CD8-positive, alpha-beta memory T cell (primary cell): ENCODE measurements at places on chromosomes 6 and 20.

DNA sequence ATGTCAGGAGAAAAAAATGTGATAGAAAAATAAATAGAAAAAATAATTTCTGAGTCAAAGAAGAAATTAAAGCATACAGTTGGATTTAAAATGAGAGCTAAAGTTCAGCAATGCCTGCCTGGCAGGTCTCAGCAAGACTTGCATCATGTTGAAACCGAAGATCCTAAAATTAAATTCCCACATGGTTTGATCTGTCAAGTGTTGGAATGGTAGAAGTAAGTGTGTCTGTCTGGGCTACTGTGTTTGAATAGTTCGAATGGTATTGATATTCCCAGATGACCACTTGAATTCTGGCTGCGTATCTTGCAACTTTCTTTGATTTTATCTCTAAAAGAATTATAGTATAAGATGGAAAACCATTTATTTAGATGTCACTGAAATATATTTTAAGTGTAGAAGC, 1349.6 kb downstream of the EPHA7 start:
- H3K27me3 ChIP-seq, result no peaks in the 10 kb centered on the region
- no peaks in the 10 kb centered on the region for H3K36me3 ChIP-seq
- DNase-seq, result no peak
- H3K4me3 ChIP-seq, result no peak overlapping the region

DNA sequence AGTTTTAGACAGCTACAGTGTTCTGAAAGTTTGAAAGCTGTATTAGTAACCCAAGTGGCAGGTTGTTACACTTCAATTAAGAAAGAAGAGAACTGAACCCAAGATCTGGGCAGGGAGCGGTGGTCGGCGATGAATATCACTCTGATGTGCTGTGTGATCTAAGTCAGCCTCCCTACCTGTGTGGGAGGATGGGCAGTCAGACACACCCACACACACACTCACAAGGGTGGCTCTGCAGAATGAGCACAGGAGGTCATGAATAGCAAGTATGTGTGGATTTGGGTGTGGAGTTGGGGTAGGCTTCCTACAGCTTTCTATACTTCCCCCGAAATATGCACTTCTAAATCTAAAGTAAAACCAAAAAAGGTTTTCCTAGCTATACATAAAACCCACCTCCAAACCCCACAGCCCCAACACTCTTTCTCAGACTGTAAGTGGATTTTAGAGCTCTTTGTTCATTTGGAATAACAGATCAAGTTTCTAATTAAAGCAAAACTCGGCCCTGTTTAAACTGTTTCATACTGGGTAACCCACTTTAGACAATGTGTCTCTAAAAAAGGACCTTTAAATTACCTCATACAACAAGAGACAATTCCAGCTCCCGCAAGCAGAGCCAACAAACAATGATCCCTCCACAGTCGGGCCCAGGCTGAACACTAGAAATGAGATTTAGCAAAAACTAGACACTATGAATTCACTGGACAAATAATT, 19.4 kb downstream of the TNFRSF21 start:
- H3K4me1 ChIP-seq, result no peaks in the 10 kb centered on the region
- H3K36me3 ChIP-seq, result no peaks in the 10 kb centered on the region
- H3K27ac ChIP-seq, result no peak overlapping the region
- no peak for DNase-seq
- H3K27me3 ChIP-seq, result no peaks in the 10 kb centered on the region

DNA sequence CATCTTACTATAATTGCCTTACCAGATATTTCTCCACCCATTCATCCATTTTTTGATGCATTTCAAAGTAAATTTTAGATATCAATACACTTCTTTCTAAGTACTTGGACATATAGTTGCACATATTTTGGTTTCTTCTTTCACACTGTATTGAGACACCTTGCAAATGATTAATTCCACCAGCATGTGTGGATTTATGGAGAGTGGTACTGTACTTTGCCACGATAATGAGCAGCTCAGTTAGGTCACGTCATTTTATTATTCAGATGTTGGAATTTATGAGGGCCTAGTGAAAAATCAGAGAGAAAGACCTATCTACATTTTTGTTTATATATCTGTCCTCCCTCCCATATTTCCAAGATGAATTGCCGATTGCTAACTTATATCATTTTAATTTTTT, 5.3 kb downstream of the NFYA start:
- peaks cover 55% of the 10 kb centered on the region for H3K4me1 ChIP-seq
- DNase-seq, result no peak
- peaks cover 11% of the 10 kb centered on the region for H3K36me3 ChIP-seq

GRCh38 chr6:14709066-14709670, 536.7 kb upstream of the JARID2 start:
- H3K4me3 ChIP-seq, result no peak overlapping the region
- no peaks in the 10 kb centered on the region for H3K36me3 ChIP-seq
- no peaks in the 10 kb centered on the region for H3K4me1 ChIP-seq
- H3K27me3 ChIP-seq, result no peaks in the 10 kb centered on the region

GRCh38 chr6:122710908-122711635, 68.4 kb upstream of the FABP7 start:
- H3K27ac ChIP-seq, result no peak overlapping the region
- no peaks in the 10 kb centered on the region for H3K36me3 ChIP-seq
- no peaks in the 10 kb centered on the region for H3K4me1 ChIP-seq
- H3K4me3 ChIP-seq, result no peak overlapping the region

- H3K27me3 ChIP-seq, result peaks cover 7% of the 10 kb centered on the region
- H3K36me3 ChIP-seq, result no peaks in the 10 kb centered on the region
- no peak for DNase-seq
- no peak overlapping the region for H3K27ac ChIP-seq
- H3K4me1 ChIP-seq, result no peaks in the 10 kb centered on the region
Measured at GRCh38 chr20:38685853-38686473, 38.3 kb upstream of the SLC32A1 start.

- no peaks in the 10 kb centered on the region for H3K36me3 ChIP-seq
- no peak overlapping the region for H3K4me3 ChIP-seq
- H3K27ac ChIP-seq, result no peak overlapping the region
- no peak for DNase-seq
Measured at GRCh38 chr20:14830466-14830865, 493.1 kb upstream of the FLRT3 start.

- no peak overlapping the region for H3K4me3 ChIP-seq
- H3K4me1 ChIP-seq, result no peaks in the 10 kb centered on the region
- no peaks in the 10 kb centered on the region for H3K27me3 ChIP-seq
- DNase-seq, result no peak
- H3K36me3 ChIP-seq, result no peaks in the 10 kb centered on the region
- no peak overlapping the region for H3K27ac ChIP-seq
Measured at GRCh38 chr20:8633366-8633765, 435.5 kb upstream of the PLCB4 start.

- no peak overlapping the region for H3K4me3 ChIP-seq
- H3K36me3 ChIP-seq, result no peaks in the 10 kb centered on the region
- no peak for DNase-seq
- no peaks in the 10 kb centered on the region for H3K27me3 ChIP-seq
- H3K4me1 ChIP-seq, result no peaks in the 10 kb centered on the region
- H3K27ac ChIP-seq, result no peak overlapping the region
Measured at GRCh38 chr6:101489456-101489855, 95.9 kb downstream of the GRIK2 start.

- DNase-seq, result peak; percentile 18
- peak overlapping the region; percentile 93 for H3K27ac ChIP-seq
- no peaks in the 10 kb centered on the region for H3K27me3 ChIP-seq
- H3K4me1 ChIP-seq, result peaks cover 19% of the 10 kb centered on the region
- H3K36me3 ChIP-seq, result no peaks in the 10 kb centered on the region
Measured at GRCh38 chr6:34791164-34791700, 651 bp upstream of the BLTP3A start.

- no peak for DNase-seq
- H3K27ac ChIP-seq, result no peak overlapping the region
- H3K4me3 ChIP-seq, result no peak overlapping the region
- no peaks in the 10 kb centered on the region for H3K27me3 ChIP-seq
Measured at GRCh38 chr6:113185299-113185698, 671.8 kb upstream of the MARCKS start.

- no peak for DNase-seq
- H3K4me3 ChIP-seq, result no peak overlapping the region
- H3K4me1 ChIP-seq, result no peaks in the 10 kb centered on the region
- no peak overlapping the region for H3K27ac ChIP-seq
- H3K36me3 ChIP-seq, result no peaks in the 10 kb centered on the region
Measured at GRCh38 chr6:40164345-40164755, 230.1 kb upstream of the MOCS1 start.

DNA sequence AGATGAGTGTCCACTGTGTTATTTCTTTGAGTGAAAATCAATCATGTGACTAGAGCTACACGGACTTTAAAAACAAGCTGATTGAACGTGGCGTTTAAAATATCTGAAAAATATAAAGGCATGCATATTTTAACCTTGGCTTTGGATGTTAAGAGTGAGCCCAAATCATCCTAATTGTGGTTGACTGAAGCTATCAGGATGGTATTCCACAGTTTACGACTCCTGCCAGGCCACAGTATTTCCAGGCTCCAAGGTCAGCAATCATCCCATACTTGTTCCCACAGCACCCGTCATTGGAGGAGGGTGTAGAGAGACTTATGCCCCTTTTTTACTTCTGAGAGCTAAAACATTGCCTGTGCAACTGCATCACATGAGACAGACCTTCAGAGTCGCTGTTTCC, 43.2 kb upstream of the TMX4 start:
- no peaks in the 10 kb centered on the region for H3K36me3 ChIP-seq
- no peak overlapping the region for H3K4me3 ChIP-seq
- DNase-seq, result no peak
- no peaks in the 10 kb centered on the region for H3K27me3 ChIP-seq
- H3K4me1 ChIP-seq, result no peaks in the 10 kb centered on the region

DNA sequence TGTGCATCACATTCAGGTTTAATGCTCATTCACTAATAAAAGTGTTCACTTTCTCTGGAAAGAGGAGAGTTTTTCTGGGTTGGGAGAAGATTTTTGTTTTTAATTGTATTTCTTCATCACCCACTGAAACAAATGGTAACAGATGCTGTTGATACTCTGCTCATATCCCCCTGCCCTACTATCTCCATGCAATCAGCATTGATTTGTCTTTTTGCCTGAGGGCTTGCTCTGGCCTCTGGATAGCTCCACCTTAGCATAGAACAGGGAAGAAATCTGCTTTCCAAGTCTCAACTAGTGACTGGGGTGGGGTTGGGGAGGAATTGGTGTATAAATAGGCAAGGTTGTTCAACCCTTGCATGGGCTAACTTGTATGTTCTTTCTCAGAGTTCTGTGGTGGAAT, 296.4 kb downstream of the KHDRBS2 start:
- no peak overlapping the region for H3K27ac ChIP-seq
- no peaks in the 10 kb centered on the region for H3K36me3 ChIP-seq
- H3K27me3 ChIP-seq, result no peaks in the 10 kb centered on the region
- no peak overlapping the region for H3K4me3 ChIP-seq
- DNase-seq, result no peak

DNA sequence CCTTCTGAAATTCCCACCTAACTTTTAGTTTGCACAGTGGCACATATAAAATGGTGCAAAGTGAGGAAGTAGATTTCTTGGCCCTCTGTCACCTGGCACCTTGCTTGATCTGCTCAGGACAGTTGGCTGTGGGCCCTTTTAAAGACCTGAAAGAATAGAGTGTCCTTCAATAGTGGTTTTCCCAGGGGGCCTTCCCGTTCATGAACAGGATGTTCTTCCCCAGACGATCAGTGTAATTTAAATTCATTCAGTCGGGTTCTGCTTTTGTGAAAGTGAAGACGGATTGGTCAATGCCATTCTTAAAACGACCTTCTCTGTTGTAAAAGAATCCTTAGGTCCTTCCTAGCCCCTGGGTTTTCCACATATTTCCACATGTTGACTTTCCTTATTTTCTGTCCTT, 178.5 kb downstream of the SASH1 start:
- no peak overlapping the region for H3K27ac ChIP-seq
- H3K4me3 ChIP-seq, result no peak overlapping the region
- no peak for DNase-seq
- no peaks in the 10 kb centered on the region for H3K36me3 ChIP-seq
- H3K27me3 ChIP-seq, result no peaks in the 10 kb centered on the region

DNA sequence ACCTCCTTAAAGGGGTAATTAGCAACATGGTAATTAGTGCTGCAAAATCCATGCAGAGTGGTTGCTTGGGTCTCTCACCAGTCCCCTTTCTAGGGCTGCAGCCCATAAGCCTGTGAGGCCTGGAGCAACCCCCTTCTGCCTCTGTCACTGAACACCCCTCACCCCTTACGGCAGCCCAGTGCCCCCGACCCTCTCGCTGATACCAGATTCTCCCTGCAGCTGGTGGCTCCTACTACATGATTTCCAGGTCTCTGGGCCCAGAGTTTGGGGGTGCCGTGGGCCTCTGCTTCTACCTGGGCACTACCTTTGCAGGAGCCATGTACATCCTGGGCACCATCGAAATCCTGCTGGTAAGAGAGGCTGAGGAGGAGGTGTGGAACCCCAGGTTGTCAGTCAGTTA, 8.0 kb downstream of the SLC12A5 start:
- H3K36me3 ChIP-seq, result no peaks in the 10 kb centered on the region
- H3K27ac ChIP-seq, result no peak overlapping the region
- H3K27me3 ChIP-seq, result peaks cover 5% of the 10 kb centered on the region
- no peak for DNase-seq
